Hematopoietic multipotent progenitor cell treated with erythropoietin and hydrocortisone succinate and interleukin-3 and kit ligand, for 8 days (in vitro differentiated cells): ENCODE measurements at places on chromosomes 1 and 21.

- peak; percentile 30 for DNase-seq
Observed at GRCh38 chr1:62433861-62434617, 2.8 kb upstream of the USP1 start.

- DNase-seq = no peak
Observed at GRCh38 chr1:95233319-95233736, 682 bp upstream of the RWDD3 start.

DNA sequence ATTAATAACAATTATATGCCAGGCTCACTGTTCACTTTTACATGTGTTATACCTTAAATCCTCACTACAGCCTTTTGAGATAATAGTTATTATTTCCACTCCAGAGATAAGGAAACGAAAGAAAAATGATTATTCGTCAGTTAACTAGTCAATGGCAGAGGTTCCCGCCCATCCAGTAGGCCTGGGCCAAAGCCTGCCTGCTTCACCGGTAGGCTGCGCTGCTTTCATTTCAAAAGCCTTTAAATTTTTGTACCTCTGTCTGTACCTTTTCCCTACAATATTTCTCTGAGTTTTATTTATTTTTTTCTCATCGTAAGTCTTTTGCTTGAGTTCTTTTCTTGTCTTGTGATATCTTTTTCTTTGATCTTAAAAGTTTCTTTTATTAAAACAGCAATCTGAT is 3.6 kb downstream of the GPR52 start:
- no peak for DNase-seq

DNA sequence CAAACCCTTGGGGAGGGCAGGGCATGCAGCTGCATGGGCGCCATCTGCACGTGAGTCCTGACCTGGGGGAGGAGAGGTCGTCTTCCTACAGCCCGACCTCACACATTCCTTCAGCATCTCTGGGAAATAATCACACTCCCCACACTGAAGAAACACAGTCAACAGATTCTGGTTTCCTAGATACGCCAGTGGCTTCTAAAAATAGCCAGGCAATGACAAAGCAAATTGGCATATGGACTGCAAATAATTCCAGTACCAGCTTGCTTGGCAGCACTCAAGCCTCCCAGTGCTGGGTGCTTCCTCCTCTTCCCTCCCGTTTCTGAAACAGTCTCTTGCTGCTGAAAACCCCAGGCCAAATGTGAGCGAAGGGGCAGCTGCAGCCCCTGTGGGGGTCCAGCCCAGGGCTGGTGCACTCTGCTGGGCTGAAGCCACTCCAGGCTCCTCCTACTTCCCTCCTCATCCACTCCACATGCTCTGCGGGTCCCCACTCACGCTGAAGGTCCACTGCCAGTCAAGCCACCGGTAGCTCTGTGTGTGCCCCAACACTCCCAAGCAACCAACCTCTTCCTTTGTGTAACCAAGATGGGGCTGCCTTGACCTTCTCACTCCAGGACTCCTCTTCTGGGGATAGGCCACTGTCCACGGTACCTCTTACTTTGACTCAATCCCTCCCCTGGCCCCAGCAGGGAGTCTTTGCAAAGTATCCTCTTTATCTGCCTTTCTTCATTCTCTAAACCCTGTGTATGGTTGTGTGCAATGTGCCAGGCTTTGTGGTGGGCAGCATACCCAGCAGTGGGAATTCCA is 69.0 kb downstream of the KCND3 start:
- peak; percentile 12 for DNase-seq

GRCh38 chr1:78009276-78009675 is 4.5 kb downstream of the DNAJB4 start:
- DNase-seq = no peak

GRCh38 chr1:93437976-93438605 is 9.8 kb upstream of the FNBP1L start:
- DNase-seq = peak; percentile 76
